ENCODE measurements at places on chromosomes 3 and 15.

GRCh38 chr15:81930582-81931369 is 115.0 kb downstream of the MEX3B start:
- DNase-seq = no peak

- DNase-seq = no peak
Measured at GRCh38 chr3:105906836-105907235, 38.0 kb upstream of the CBLB start.

DNA sequence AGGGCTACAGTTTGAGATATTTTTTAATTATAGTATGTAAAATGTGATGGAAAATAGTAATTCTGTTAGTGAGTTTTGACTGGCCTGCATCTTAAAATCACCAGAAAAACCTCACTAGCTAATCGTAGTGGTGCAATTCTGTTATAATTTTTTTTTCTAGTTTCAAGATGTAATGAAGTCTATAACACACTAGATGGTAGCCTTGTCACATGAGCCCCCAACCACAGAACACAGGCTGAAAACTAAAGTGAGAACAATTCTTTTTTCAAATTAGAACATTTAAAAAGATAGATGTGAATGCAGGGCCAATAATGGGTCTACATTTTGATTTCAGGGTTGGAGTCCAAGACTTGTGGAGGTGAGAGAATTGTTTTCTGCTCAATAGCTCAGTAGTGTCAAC is 83.3 kb upstream of the KCNH8 start:
- DNase-seq = no peak

GRCh38 chr3:38996193-38996592 is 55.6 kb downstream of the SCN11A start:
- DNase-seq = no peak

GRCh38 chr3:5390936-5391625 is 203.6 kb downstream of the EDEM1 start:
- DNase-seq = no peak

GRCh38 chr3:79103307-79103706 is 664.5 kb downstream of the ROBO1 start:
- no peak for DNase-seq

DNA sequence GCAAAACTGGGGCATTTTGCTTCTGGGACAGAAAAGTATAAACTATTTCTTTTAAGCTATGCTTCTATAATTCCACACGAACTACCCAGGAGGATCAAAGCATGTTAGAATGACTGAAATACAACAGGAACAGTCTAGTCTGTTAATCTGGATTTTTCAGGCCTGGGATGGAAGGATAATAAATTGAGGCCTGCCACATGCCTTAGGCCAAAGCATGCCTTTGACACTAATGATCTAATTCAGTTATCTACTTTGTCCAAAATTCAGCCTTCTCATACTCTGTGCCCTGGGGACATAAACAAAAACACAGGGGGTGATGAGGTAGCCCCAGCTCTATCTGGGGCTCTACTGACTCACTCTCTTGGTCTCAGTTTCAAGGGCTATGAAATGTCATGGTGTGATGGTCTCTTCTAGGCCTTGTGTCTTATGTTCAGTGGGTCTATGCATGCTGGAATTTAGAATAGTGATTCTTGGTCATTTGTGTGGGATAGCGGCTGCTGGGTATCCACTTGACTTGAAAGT is 32.5 kb downstream of the GAP43 start:
- DNase-seq = no peak

- no peak for DNase-seq
Measured at GRCh38 chr15:72774696-72775383, 8.7 kb downstream of the ADPGK start.

GRCh38 chr3:46372492-46373359 is 2.0 kb downstream of the CCR5 start:
- DNase-seq = no peak

GRCh38 chr3:114361391-114361790 is 67.6 kb downstream of the TIGIT start:
- no peak for DNase-seq

DNA sequence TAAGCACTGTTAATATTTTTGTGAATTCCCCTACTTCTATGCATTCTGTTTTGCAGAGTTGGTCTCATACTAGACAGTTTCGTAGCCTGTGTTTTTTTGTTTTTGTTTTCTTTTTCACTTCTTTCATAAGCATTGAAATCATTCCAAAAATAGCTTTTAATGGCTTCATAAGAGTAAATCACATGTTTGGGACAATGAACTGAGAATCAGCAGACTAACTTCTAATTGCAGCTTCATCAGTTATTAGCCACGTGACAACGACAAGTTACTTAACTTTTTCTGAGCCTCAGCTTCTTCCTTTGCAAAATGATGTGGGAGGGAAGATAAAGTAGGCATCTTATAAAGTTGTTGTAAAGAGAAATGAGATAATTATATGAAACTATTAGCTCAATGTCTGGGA is 124.8 kb downstream of the LIPC start:
- no peak for DNase-seq

- DNase-seq = no peak
Measured at GRCh38 chr3:13210221-13210975, 137.2 kb upstream of the IQSEC1 start.

- DNase-seq = peak; percentile 13
Measured at GRCh38 chr3:64687781-64688604, at the start of gene ADAMTS9. Gene ADAMTS9, minus strand, starts transcription at chr3:64688000. Its CDS starts 343 bp downstream, at chr3:64687657.

GRCh38 chr15:99495430-99496301 is 70.1 kb upstream of the MEF2A start:
- DNase-seq = no peak

- no peak for DNase-seq
Measured at GRCh38 chr3:45537616-45537969, 57.0 kb upstream of the LIMD1 start.

DNA sequence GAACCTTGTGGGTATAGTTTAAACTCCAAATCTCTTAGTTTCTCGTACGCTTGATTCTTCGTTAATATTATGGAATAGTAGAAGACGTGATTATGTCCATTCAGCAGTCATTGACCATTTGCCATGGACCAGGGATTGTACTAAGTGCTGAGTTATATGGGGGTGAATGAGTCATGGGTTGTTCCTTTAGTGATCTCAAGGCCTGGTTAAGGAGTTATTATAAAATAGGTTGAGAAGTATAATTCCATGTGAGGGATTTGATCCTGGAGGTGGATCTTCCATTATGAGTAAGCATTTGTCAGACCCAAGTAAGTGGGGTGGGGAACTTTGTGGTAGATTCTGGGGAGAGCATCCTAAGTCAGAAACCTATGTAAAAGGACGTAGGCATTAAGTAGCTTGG is 15.4 kb downstream of the NR2C2 start:
- DNase-seq = no peak

DNA sequence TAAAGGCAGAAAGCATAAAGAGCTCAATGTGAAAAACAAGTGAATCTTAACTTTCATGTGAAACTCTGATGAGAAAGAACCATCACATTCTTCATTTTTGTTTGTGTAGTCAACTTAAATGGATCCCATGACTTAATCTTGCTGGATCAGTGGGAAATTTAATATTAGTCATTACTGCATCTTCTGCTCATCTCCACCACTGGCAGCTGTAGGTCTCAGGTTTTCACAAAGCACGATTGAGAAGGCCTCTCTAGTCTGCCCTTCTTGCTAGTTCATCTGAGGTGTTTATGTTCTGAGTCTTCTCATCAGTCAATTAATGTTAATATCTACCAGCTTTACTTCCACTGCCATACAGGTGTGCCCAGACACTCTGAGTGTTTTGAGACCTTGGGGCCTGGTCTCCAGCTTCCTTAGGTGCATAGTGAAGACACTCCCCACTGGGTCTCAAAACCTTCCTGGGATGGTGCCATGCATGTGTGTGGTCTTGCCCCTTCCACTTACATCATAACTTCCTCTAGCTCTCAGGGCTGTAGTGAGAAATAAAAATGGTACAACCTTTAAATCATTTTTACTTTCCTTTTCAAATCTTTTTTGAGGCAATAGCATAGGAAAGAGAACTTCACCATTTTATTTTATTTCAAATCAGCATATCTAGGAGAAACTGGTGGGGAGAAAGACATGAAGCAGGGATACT is 421.6 kb upstream of the CBLB start:
- DNase-seq = no peak

GRCh38 chr3:4982773-4983738 is 3.8 kb downstream of the BHLHE40 start:
- no peak for DNase-seq

- no peak for DNase-seq
Measured at GRCh38 chr3:73685061-73685460, 60.3 kb upstream of the PDZRN3 start.

DNA sequence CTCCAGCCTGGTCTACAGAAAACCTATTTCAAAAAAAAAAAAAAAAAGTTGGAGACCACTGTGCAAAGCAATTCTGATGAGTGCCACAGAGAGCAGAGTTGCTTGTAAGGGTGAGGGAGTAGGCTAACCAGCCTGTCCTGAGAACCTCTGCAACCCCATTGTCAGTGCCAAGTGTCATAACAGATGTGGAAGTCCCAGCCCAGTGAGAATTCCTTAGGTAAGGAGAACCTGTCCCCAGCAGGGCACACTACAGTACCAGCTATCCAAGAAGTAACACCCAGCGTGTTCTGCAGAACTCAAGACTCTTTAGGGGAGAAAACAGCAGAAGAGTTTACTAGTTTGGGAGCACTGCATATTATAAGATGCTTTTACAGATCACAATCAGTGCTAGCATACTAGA is 156.3 kb downstream of the LIPC start:
- no peak for DNase-seq

GRCh38 chr3:8745619-8746370 is 12.2 kb downstream of the CAV3 start:
- DNase-seq = no peak

DNA sequence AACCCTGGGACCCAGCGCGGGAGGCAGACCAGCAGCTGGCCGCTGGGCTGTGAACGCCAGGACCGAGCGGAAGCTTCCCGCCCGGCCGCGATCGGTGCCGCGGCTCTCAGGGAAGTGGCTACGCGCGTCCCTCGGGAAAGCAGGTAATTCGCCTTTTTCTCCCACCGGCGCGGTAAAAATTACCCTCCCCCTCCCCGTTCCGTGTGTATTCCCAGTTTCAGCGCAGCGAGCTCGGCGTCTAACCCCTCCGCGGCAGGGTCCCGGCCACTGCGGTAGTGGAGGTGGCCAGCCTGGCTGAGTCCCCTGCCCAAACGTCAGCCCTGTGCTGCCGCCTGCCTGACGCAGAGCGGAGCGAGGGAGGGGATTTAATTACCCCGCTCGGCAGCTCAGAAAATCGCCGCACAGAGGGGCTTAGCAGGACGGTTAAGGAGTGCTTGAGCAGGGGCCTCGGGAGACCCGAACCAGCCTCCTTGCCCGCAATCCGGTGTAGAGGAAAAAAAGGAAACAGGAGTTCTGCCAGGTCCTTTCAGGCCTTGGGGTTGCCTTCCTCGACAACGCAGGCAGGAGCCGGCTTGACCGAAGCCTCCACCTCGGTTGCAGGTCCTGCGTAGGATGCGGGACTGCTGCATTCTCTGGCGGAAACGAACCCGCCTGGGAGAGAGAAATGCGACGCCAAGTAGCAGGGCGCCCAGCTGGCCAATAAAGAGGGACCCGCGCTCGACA is 2.9 kb downstream of the GATA2 start:
- DNase-seq = no peak

All from brain pericyte (primary cell).